ENCODE measurements at places on chromosomes 16 and 17. TPM values are rescaled to one million over a fixed set of nuclear protein-coding genes. Genes with fewer than 3 reads are reported as not detected.

The BIRC5 gene
- total RNA-seq: 95.4 TPM

The UBFD1 gene
- 53.9 TPM for total RNA-seq

The TRPV3 gene
- total RNA-seq: 0.77 TPM

The CBFA2T3 gene
- 0.12 TPM for total RNA-seq

Measured in activated CD4-positive, alpha-beta memory T cell treated with anti-CD3 and anti-CD28 coated beads for 36 hours (primary cell).